ENCODE measurements at places on chromosomes 3 and 15. TPM values are rescaled to one million over a fixed set of nuclear protein-coding genes. Genes with fewer than 3 reads are reported as not detected.

Gene BSN
- total RNA-seq: 0.08 TPM

Gene P2RY12
- total RNA-seq: not detected

Gene DGKG
- 7.6 TPM for total RNA-seq

Gene CAMK2N2
- total RNA-seq: 0.75 TPM

Gene MAPK6
- 63.5 TPM for total RNA-seq

Gene SOX14
- not detected for total RNA-seq

Gene CPA3
- total RNA-seq: not detected

Gene CCDC54
- total RNA-seq: not detected

Gene EBLN2
- 0.39 TPM for total RNA-seq

Gene GYG1
- 32.6 TPM for total RNA-seq

Gene LMAN1L
- total RNA-seq: not detected

Gene KCNMB3
- total RNA-seq: 2.1 TPM

Data from A549 treated with ZK216348 at 1 μM for 4 hours (cell line).